Right lobe of liver (tissue), 6 donors: ENCODE measurements at places on chromosomes 3 and 15. TPM values are rescaled to one million over a fixed set of nuclear protein-coding genes. Genes with fewer than 3 reads are reported as not detected.

ECE2 gene
- not detected for total RNA-seq

TAGLN3 gene
- total RNA-seq, result not detected

CTXN2 gene
- total RNA-seq, result not detected

ANKUB1 gene
- total RNA-seq, result not detected

ALDH1L1 gene
- 962 TPM for total RNA-seq

GCNT3 gene
- total RNA-seq, result 0.20 TPM

SAXO2 gene
- total RNA-seq, result not detected

HEMK1 gene
- total RNA-seq, result 11.3 TPM

RTP4 gene
- 0.92 TPM for total RNA-seq
